ENCODE measurements at places on chromosomes 5 and 9.

DNA sequence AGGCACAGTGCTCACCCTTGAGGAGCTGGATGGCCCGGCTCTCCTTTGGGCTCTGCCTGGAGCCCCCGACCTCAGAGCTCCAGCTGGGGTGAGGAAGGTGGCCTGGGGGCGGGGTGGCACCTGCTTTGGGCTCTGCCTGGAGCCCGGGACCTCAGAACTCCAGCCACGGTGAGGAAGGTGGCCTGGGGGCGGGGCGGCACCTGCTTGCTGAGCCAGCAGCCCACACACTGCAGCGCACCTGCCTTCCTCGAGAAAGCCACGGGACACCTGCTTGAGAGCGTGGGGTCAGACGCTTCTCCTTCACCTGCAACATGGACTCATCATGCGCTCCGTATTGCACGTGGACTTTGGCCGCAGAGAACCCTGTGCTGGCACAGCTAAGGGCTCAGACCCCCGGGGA lies 51.8 kb downstream of the IRX2 start:
- DNase-seq, result no peak

GRCh38 chr9:82763656-82764055 lies 299.3 kb downstream of the RASEF start:
- DNase-seq, result no peak

GRCh38 chr5:8892926-8893325 lies 652.9 kb downstream of the SEMA5A start:
- no peak for DNase-seq

DNA sequence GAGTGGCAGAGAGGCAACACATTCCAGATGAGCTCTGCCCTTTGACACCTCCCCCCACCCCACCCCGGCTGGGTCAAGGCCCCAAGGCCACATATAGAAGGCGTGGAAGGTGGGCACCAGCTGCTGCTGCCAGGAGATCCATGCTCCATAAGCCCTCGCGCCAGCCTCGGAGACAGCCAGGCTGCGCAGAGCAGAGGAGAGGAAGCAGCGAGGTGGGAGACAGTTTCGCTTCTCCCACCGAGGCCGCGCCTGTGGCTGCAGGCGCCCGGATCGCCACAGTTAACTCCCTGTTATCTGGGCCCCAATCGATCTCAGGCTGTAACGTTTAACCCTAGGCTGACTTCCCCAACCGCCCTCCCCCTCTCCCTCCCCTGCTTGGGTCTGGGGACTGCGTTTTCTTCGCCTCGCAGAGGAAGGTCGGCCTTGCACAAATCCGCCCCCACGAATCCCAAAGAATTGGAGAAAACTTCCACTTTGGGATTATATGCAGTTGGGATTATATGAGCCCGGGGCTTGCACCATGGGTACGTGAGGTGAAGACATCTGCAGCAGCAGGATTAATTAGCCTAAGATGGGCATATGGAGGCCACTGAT lies 1.1 kb upstream of the CXXC5 start:
- no peak for DNase-seq

GRCh38 chr5:76427206-76428140 lies 24.4 kb downstream of the IQGAP2 start:
- no peak for DNase-seq

- no peak for DNase-seq
Observed at GRCh38 chr9:18994263-18994916, 38.6 kb downstream of the SAXO1 start.

- peak; percentile 21 for DNase-seq
Observed at GRCh38 chr5:58849921-58850667, 267.2 kb downstream of the RAB3C start.

DNA sequence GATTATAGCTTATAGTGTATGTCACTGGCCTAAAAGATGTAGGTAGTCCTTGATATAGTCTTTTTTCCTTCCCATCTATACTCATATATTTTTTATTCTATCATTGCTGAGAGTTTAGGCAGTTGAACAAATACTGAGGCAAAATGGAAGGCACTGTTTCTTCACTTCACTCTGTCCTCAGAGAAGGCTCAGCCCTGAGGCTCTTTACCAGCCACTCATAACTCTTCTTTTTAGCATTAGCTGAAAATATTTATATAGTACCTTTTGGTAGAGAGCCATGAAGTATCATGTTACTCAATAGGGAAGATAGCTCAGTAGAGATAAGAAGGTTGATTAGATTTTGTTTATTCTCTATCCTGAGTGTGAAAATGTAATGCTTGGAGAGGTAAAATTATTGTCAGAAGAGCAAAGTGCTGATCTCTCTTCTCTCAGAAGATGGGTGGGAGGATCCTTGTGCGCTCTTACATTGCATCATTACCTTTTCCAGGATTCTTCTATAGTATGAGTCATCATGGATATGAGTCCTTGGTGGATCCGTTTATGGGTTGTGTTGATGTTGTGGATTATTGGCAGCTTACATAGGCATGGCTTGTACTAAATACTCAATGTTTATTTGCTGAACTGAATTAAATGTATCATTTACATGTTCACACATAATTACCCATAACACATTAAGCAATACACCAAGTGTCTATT lies 88.1 kb downstream of the ANXA1 start:
- no peak for DNase-seq

GRCh38 chr5:78699552-78700153 lies 51.1 kb upstream of the LHFPL2 start:
- DNase-seq, result peak; percentile 99

GRCh38 chr9:108535526-108535925 lies 320.3 kb downstream of the ACTL7B start:
- no peak for DNase-seq

DNA sequence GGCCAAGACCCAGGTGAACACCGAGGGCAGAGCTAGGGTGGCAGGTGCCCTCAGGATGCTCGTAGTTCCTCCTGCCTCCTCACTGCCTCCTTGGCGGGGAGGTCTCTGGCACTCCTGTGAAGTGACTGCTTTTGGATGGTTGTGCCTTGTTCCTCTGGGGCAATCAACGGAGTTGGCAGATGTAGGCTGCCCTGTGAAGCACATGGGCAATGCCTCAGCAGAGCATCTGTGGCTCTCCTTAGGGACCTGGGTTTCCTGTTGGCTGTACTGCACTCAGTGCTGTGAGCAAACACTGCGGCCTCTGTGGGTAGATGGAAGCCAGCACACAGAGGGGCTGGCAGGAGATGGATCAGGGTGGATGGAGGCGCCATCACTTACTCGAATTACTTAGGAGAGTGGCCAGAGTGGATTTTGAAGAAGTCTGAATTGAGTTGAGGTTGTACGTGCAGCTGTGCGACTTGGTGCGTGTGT lies 71.4 kb upstream of the COL5A1 start:
- no peak for DNase-seq

GRCh38 chr5:149452665-149453617 lies 73.8 kb upstream of the IL17B start:
- DNase-seq, result no peak

DNA sequence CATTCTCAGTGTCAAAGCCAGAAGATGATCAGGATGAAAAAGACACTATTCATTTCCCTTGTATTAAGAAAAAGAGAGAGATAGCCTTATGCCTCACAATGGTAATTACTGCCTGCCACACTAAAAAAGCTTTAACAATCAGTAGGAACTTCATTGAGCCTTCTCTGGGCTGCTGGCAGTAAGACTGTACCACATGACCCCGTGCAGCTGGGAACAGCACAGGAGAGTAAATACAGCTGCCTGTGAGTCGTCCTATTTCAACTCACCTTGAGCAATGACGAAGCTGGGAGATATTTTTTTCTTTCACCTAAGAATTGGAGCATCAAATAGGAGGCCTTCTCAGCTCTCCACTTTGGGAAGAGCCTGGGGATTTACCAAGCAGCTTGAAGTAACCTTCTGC lies 316.3 kb downstream of the GABRB2 start:
- no peak for DNase-seq

DNA sequence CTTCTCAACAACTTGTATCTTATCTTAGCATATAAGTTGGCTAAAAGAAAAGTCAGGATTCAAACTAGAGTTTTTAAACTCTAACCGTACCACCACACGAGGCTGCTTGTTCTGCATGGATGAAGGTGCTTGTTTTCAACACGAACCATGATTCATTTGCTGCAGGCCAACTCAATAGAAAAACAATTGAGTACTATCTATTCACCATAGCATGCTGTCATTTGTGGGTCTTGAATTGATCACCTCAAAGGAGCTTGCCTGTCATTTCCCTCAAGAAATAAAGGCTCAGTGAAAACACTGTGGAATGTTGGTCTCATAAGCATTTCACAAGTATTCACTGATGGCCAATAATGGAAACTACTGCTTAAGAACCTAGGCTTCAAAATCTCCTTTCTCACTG lies 21.0 kb upstream of the GRIA1 start:
- no peak for DNase-seq

GRCh38 chr9:123997665-123998277 lies 13.8 kb upstream of the LHX2 start:
- DNase-seq, result no peak

DNA sequence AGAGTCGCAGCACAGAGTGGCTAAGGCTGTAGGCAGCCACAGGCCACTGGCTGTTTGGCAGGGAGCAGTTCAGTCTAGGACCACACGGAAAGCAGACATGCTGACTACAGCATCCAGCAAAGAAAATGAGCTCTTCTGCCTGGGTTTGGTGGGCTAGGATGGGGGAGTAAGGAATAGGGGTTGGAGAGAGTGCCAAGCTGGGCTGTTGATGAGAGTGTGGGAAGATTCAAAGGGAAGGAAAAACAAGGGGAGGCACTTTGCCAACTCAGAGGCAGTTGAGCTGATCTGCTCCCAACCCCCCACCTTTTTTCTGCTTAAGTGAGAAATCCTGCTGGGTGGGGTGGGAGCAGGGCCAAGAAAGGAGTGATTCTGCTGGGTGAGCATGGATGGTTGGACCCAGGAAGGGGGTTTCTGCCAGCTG lies 35.9 kb downstream of the SVEP1 start:
- no peak for DNase-seq

DNA sequence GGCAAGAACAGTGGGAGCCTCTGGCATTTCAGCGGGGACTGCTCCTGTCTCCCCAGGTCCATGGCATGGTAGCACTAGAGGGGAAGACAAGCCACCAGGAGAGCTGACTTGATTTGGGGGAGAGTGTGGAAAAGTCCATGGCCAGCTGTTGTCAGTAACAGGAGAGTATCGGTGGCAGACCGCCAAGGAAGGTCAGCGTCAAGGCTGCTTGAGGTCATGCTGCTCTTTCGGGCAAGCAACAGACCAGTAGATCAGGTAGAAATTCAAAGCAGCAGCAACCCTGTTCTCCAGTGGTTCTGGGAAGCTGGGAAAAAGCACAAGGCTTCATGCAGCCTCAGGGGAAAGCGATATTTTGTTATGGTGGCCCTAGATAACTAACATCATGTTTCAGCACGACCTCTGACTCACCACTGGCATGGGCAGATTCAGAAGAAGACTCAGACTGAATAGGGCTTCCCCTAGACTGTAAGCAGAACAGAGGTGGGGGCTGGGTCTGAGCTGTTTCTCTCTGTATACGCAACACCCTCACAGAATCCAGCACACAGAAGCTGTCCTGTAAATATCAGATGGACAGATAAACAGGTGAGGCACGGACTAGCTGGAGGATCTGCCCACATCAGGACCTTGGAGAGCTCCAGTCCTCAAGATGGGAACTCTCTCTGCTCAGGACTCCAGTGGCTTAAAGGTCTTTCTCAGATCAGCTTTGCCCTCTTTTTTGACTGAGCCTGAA lies 35.2 kb upstream of the PLEKHG4B start:
- DNase-seq, result no peak

All from HCT116 (cell line).